ENCODE measurements at places on chromosomes 1 and 21.

- no peak for DNase-seq
Measured at GRCh38 chr1:93992954-93993353, 83.7 kb upstream of the GCLM start.

DNA sequence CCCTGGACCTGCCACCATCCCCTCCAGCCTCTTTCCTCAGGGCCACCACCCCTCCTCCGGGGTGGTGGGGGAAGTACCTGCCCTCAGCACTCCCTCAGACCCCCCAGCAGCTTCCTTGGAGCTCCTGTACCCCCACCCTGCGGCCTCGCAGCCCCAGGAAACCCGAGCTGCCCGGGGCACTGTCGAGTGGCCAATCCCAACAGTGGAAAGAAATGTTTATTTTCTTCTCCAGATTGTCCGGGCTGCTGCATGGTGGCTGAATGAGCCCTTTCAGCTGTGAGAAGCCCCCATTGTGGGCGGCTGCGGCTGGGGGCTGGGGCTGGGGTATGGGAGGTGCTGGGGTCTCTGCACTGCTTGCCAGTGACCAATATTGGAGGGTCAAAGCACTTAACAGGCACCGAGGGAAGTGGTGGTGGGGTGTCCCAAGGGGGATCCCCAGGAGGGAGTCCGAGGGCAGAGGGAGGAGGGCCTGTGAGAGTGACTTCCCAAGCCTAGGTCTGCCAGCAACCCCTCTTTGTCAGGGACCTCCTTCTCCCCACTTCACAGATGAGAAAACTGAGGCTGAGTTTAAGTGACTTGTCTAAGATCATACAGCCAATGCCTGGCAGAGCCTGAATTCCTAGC is 25.2 kb downstream of the RUNX3 start:
- DNase-seq: no peak

- DNase-seq: no peak
Measured at GRCh38 chr1:2259668-2260402, 31.7 kb downstream of the SKI start.

GRCh38 chr1:153404768-153405167 is 11.6 kb upstream of the S100A7A start:
- DNase-seq: no peak

DNA sequence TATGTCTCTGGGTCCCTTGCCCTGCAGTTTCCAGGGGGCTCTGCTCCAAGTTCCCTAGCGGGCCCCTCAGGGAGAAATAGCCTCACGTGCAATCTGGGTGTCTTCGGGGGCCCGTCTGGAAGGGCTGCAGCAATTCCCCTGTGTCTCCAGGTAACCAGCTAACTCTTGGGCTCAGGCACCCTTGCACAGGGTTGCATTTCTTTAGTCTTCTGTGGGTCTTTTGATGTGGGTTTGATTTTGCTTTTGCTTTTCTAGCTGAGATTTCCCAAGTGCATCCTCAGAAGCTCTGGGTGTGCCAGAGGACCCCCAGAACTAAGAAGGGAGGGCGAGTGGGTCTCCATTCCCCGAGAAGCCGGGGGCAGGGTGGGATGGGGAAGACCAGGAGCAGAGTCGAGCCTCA is 75.7 kb downstream of the SPSB1 start:
- no peak for DNase-seq

DNA sequence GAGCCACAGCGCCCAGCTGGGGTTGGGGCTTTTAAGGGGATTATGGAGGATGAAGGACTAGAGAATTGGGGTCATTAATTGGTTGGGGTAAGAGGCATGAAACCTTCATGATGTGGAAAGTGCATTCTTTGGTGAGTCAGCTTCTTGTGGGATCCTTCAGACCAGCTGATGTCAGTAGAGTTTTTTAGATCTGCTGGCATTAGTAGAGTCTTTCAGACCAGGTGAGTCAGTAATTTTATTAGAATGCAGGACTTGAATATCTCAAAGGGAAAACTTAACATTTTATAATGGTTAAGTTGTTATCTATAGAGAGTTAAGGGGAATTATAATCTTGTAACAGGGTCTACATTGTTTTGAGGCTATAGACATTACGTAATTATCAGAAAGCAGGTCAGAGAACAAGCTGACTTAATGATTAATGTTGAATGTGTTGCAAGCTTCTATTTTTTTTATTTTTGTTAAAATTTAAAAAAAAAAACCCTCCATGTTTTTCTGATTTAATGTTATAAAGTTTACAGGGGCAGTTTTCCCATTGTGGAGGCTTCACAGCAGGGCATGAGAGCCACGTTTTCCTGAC is 160.9 kb upstream of the FMN2 start:
- DNase-seq: no peak

- no peak for DNase-seq
Measured at GRCh38 chr1:156388174-156389137, 19.4 kb downstream of the RHBG start.

DNA sequence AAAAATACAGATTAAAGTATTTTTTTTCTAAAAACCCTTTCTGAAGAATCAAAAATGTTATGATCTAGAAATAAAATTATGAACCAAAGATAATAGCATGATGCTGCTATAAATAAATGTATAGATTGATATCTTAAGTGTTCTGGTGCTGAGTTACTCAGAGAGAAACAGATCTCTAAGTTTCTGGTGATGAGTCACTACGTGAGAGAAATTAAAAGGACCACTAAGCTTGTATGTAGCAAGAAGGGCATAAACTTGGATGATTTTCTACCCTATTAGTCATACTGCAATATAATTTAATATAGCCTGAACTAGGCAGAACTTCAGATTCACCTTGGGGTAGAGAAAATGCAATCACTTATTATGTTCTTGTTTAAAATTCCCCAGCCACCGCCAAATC is 514.8 kb downstream of the AMY1C start:
- DNase-seq: no peak

Data from activated CD8-positive, alpha-beta memory T cell treated with anti-CD3 and anti-CD28 coated beads for 4 hours (primary cell).